ENCODE measurements at places on chromosomes 1 and 21.
A peak's percentile ranks its signal among the peaks of the same experiment; 100 is the strongest.

- no peak for DNase-seq
Measured at GRCh38 chr1:177809819-177810218, 160.0 kb downstream of the SEC16B start.

- DNase-seq, result no peak
Measured at GRCh38 chr1:40185951-40186864, 25.0 kb downstream of the RLF start.

DNA sequence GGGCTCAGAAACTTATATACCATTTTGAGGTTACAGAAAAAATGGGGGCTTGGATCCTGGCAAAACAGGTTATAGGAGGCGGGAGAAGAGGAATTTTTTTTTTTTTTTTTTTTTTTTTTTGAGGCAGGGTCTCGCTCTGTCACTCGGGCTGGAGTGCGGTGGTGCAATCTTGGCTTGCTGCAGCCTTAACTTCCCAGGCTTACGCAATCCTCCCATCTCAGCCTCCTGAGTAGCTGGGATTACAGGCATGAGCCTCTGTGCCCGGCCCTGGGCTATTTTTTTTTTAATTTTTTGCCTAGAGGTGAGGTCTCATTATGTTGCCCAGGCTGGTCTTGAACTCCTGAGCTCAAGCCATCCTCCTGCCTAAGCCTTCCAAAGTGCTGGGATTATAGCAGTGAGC lies 24.7 kb downstream of the MROH7 start:
- DNase-seq, result no peak

- DNase-seq, result no peak
Measured at GRCh38 chr1:10667861-10668761, 128.3 kb downstream of the CASZ1 start.

- no peak for DNase-seq
Measured at GRCh38 chr1:91699339-91699974, 186.5 kb downstream of the TGFBR3 start.

- no peak for DNase-seq
Measured at GRCh38 chr1:172668097-172668496, 9.2 kb downstream of the FASLG start.

- DNase-seq, result no peak
Measured at GRCh38 chr1:40651138-40651857, 14.2 kb downstream of the RIMS3 start.

GRCh38 chr1:102562380-102562779 lies 545.9 kb downstream of the COL11A1 start:
- no peak for DNase-seq

GRCh38 chr1:66316464-66317247 lies 217.3 kb upstream of the SGIP1 start:
- no peak for DNase-seq

DNA sequence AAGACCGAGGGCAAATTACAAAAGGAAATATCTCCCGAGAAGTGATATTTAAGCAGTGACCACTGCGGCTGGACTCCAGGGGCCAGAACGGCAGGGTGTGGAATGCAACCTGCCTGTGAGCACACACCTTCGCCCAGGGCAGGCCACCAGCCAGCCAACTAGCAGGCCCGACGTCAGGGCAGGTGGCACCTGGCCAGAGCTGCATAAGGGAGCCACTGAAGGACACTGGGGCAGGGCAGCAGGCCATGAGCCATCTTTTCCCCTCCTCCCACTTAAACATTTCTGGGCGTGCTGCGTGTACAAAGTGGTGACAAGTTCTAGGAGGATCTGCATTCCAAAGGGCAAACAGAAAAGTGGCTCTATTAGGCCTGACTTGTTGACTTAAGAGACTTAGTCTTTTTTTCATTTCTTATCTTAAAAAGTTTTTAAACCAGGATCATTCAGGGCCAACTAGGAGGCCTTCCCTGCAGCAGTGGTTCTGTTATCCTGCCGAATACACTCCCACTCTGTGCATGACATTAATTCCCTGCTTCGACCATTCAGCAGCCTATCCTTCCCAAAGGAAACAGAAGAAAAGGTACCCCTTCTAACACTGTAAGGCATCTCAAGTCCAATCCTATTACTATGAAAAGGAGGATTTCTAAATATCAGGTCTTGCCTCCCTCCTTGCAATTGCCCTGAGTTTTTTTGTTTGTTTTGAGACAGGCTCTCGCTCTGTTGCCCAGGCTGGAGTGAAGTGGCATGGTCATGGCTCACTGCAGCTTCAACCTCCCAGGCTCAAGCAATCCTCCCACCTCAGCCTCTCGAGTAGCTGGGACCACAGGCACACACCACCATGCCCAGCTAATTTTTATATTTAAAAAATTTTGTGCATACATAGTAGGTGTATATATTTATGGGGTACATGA lies 96.3 kb downstream of the BCAR3 start:
- DNase-seq, result no peak

DNA sequence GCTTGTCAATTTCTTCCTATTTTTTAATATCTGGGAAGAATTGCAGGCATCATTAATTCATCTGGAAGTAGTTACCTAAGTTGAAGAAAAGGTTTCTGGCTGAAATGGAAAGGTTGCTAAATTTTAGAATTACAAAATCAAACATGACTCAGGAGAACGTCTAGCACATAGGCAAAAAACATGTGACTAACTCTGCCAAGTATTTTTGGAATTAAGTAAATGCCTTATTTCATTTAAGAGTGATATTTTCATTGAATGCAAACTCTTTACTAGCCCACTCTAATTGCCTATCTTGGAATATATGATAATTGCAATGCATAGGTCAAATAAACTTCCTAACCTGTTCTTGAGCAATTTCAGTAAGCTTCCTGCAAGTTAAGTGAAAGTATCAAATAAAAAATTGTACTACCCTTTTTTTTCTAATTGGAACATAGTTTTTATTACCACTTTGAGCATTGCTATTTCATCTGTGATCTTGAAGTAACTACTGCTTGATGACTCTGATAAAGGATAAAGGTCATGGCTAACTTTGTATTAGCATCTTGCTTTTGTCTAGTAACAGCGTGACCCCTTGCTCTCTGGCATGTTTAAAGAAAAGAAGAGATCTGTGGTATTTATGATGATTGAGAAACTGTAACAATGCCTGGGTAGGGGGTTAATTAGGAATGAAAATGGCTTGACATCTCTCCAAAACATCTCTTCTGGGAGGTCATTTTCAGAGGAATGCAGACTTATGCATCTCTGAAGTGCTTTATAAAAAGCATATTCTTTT lies 208.3 kb upstream of the NCAM2 start:
- DNase-seq, result no peak

- peak; percentile 68 for DNase-seq
Measured at GRCh38 chr1:13960375-13960987, 260.5 kb downstream of the PRDM2 start.

Measured in activated CD4-positive, alpha-beta T cell treated with anti-CD3 and anti-CD28 coated beads, Interleukin-2, amount 50 U/mL, for 1 hour (primary cell).